ENCODE measurements at places on chromosomes 3 and 15.

DNA sequence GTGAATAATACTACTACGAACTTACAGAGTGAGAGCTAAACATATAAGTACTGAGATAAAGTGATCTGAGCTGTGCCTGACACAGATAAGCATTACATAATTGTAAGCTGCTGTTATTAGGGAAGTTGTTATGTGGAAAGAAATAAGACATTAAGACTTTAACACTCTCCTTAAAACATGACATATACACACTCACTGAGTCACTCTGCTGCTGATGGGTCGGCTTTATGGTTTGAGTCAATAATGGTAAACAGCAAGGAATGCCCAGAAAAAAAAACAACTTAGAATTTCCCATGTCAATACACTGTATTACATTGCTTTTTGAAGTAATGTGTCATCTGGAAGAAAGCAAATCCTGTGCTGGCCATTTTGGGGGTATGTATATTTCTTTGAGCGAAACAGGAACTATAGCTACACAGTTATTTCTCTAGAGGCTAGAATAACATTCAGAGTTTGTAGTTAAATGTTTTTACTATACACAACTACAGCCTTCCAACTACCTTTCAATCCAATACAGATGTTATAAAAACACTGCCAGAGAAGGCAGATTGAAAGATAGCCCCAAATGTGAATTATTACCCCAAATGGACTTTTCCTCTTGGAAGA, 22.8 kb upstream of the SPRED1 start:
- DNase-seq: no peak

GRCh38 chr3:196757876-196758739, 18.5 kb downstream of the PAK2 start:
- no peak for DNase-seq

GRCh38 chr3:134922101-134922500, 127.0 kb downstream of the EPHB1 start:
- DNase-seq: no peak

DNA sequence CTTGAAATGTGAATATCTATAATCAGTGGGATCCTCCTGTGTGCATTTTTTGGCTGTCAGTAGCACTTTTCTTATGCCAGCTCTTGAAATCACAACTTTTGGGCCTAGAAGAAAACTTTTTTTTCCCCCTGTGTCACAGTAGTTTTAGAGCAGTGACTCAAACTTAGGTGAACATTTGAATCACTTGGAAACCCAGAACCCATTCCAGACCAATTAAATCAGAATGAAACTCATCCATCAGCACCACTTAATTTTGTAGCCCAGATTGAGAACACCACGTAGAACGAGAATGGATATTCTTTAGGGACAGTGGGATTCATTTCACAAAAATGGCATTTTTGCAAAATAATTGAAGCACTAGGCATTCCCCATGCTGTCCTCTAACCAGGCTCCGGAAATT, 224.8 kb upstream of the NANOGP8 start:
- no peak for DNase-seq

DNA sequence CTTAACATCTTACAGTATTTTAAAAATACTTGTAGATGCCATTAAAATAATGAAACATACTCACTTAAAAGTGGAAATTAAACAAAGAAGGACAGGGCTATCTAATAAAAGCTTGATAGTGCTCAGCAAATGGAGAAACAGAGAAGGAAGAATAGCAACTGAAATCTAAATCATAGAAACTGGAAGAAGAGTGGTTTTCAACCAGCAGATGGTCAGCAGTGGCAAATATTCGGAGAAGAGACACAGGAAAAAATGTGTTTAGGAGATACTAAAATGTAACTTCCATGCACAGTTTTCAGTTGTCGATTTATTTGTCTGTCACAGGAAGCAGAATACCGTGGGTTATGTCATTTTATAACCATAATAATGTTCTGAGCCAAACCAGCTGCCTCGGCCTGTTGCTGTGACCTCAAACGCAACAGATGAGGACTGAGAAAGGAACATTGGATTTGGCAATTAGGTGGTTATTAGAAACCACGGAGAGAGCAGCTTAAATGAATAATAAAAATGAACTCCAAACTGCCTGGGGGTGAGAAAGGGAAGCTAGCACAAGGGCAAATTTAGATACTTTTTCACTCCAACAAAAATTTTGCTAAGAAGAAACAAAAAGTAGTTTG, 246.6 kb upstream of the KCNMB2 start:
- no peak for DNase-seq

DNA sequence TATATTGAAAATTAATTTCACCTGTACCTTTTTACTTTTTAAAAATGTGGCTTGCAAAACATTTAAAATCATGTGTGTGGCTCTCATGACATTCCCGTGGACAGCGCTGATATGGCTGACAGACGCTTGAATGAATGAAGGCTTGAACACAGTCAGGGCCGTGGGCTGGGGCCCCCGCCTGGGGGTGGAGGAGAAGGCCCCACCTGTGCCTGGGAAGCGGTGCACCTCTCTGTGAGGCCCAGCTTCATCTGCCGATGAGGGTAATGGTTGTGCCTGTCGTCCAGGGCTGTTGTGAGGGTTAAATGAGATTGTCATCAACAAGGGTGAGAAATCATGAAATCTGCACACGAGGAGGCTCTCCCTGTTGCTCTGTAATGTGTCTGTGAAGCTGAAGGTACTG, 85.9 kb upstream of the PRR23E start:
- DNase-seq: no peak

GRCh38 chr3:128489674-128489926, 3.4 kb downstream of the GATA2 start:
- no peak for DNase-seq

- DNase-seq: no peak
Observed at GRCh38 chr3:24899901-24900603, 405.4 kb upstream of the THRB start.

DNA sequence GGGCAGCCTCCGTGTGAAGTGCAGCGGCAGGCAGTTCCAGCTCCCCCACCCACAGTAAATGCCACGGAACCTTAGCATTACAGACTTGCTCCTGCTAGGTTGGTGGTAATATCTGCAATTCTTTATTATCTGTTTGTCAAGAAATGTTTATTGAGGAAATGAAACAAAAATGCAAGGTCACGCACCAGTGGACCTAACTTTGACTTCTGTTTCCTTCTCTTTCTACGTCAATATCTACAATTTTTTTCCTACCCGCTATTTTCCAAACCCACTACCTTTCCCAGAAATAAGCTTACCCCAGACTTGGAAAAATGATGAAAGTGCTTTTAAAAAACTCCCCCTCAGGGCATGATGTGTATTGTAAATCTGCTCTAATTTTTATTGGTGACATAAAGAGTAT, 18.9 kb downstream of the ILDR1 start:
- no peak for DNase-seq

- DNase-seq: peak; percentile 8
Observed at GRCh38 chr15:38300395-38300794, 47.8 kb downstream of the SPRED1 start.

- no peak for DNase-seq
Observed at GRCh38 chr3:193932136-193932535, 203.8 kb upstream of the HES1 start.

- DNase-seq: no peak
Observed at GRCh38 chr3:77885381-77885780, 845.5 kb downstream of the ROBO2 start.

- no peak for DNase-seq
Observed at GRCh38 chr3:17979252-17979651, 236.8 kb upstream of the TBC1D5 start.

DNA sequence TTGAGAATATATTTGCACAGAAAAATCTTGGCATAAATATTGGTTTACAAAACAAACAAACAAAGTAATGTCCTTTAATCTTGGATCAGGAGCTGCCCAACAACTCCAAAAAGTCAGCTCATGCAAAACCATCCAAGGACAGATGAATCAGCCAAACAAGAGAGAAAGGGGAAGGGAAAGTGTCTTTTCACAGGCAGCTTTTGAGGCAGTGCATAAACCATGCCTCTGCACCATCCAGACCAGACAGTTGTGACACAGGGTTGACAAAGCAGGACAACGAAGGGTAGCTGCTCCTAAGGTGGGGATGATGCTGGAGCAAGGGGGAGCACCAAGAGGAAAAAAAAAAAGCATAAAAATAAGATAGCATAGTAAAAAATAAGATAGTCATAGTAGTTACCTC, 8.7 kb downstream of the CD86 start:
- DNase-seq: no peak

- no peak for DNase-seq
Observed at GRCh38 chr3:182739619-182740018, 53.7 kb upstream of the ATP11B start.

DNA sequence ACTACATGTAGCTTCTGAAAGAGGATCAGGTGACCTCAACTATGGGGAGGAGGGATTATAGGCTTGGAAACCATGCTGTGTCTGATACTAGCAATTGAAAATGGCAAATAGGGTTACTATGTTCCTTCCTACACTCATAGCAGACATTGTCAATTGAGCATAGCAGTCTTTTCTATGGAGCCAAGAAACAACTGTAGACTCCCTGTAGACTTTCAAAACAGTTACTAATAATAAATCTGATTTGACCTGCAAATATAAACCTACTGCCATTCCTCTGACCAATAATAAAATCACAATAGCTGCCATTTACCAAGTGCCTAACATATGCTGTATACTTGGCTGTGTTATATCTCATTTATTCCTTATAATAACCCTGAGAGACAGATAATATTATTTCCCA, 8.5 kb upstream of the ARL14 start:
- DNase-seq: no peak

GRCh38 chr15:99305761-99306505, 54.7 kb downstream of the LRRC28 start:
- no peak for DNase-seq

GRCh38 chr3:15955968-15956367, 158.2 kb upstream of the ANKRD28 start:
- no peak for DNase-seq

GRCh38 chr3:176521531-176522175, 675.6 kb downstream of the TBL1XR1 start:
- no peak for DNase-seq

GRCh38 chr3:172799246-172799645, 48.7 kb downstream of the ECT2 start:
- DNase-seq: no peak

GRCh38 chr15:70376929-70377691, 279.4 kb upstream of the TLE3 start:
- DNase-seq: no peak

- DNase-seq: no peak
Observed at GRCh38 chr3:126113733-126114442, 30.0 kb upstream of the SLC41A3 start.

GRCh38 chr15:68418611-68419161, 13.3 kb downstream of the ITGA11 start:
- no peak for DNase-seq

DNA sequence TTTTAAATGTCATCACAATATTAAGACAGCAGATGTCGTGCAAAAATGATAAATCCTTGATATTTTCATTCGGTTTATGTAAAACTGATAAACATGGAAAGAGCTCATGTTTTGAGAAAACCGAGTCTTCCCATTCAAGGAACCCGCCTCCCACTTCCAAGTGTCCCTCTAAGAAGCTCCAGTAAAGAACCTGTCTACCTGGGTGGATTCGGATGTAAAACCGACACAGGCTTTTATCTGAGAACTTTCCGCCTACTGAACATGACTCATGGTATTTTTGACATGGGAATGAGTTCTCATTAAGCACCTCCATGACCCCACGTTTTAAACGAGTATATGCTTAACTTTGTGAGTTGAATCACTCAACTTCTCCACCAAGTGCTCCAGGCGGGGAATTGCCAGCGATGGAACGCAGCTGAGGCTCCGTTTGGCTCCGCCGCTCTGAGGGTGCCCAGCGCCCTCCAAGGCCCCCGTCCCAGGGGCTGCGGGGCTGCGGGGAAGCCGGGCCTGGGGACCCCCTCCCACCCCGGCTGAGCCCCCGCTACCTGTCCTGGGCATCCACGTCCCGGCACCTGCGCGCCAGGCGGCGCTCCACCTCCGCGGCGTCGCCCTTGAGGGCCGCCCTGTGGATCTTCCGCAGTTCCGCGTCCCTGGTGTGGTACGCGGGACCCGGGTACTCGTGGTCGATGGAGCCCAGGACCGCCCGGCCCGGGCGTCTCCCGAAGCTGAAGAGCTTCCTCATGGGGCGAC, 119.9 kb downstream of the LMLN start:
- DNase-seq: peak; percentile 14

DNA sequence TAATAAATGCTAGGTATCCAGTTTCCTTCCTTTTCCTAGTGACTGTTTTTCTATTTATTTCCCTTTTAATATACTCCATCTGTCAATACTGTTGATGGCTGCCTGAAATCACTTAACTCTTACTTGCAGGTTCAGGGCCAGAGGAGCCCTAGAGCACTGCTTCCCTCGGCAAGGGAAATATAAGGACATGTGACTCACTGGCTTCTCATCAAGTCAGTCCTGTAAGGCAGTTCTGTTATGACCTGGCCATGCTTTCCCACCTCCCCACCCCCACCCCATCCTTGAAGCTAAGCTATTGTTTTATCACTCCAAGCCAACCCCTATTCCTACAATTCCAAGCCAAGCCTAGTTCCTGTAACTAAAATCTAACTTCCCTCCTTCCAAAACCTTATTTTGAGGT, 800.7 kb downstream of the ROBO1 start:
- DNase-seq: no peak

DNA sequence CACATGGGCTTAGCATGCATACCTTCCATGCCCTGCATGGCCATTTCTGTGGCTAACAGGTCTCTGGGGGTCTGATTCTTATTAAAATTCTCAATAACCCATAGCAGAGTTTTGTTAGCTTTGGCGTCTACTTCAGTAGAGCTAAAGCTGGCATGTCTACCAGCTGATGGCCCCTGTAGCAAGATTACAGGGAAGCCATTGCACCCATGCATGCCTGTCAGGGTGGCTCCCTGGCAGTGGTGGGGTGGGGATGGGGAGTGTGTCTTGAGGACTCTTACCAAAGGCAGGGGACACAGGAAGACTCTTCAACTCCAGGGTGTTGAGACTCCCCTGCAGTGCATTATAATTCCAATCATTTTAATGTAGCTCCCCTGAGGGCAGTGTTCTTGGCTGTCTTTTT, 4.7 kb downstream of the KY start:
- DNase-seq: no peak

GRCh38 chr3:64927689-64928088, 239.9 kb upstream of the ADAMTS9 start:
- no peak for DNase-seq

- no peak for DNase-seq
Observed at GRCh38 chr15:81060907-81061306, 60.2 kb downstream of the TLNRD1 start.

GRCh38 chr3:137174514-137174913, 216.7 kb downstream of the IL20RB start:
- no peak for DNase-seq
